ENCODE measurements at places on chromosomes 3 and 15. TPM values are rescaled to one million over a fixed set of nuclear protein-coding genes. Genes with fewer than 3 reads are reported as not detected.

Gene RBP2
- total RNA-seq, result not detected

Gene DUOX1
- total RNA-seq, result not detected

Gene SAXO2
- not detected for total RNA-seq

Gene GXYLT2
- total RNA-seq, result not detected

Gene PFN2
- total RNA-seq, result 1.9 TPM

Gene SMCO1
- not detected for total RNA-seq

Gene SPINK8
- total RNA-seq, result not detected

Data from activated naive CD4-positive, alpha-beta T cell treated with anti-CD3 and anti-CD28 coated beads, Interleukin-2, amount 10 ng/mL, durations not matched to agents 5 hours and 36 hours (primary cell).